Activated CD4-positive, alpha-beta T cell treated with anti-CD3 and anti-CD28 coated beads for 36 hours (primary cell): ENCODE measurements at places on chromosomes 7 and 10. TPM values are rescaled to one million over a fixed set of nuclear protein-coding genes. Genes with fewer than 3 reads are reported as not detected.

DNA sequence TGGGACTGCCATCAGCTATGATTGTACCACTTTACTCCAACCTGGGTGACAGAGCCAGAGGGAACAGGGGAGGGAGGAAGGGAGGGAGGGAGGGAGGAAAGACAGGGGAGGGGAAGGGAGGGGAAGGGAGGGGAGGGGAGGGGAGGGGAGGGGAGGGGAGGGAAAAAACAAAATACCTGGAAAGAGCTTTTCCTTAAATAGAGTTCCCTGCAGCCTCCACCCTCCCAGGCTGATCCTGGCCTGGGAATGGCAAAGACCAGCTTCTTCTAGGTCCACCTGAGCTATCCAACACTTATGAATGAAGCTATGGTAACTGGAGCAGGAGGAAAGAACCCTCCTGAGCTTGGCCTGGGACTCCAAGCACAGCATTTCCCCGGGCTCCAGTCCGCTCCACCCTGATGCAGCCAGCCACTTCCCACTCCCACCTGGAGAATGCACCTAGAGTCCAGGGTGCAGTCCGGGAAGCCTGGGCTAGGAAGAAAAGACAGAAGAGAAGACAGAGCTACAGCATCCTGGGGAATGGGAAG, 66.1 kb downstream of the GRID1 start:
- no peak for DNase-seq

DNA sequence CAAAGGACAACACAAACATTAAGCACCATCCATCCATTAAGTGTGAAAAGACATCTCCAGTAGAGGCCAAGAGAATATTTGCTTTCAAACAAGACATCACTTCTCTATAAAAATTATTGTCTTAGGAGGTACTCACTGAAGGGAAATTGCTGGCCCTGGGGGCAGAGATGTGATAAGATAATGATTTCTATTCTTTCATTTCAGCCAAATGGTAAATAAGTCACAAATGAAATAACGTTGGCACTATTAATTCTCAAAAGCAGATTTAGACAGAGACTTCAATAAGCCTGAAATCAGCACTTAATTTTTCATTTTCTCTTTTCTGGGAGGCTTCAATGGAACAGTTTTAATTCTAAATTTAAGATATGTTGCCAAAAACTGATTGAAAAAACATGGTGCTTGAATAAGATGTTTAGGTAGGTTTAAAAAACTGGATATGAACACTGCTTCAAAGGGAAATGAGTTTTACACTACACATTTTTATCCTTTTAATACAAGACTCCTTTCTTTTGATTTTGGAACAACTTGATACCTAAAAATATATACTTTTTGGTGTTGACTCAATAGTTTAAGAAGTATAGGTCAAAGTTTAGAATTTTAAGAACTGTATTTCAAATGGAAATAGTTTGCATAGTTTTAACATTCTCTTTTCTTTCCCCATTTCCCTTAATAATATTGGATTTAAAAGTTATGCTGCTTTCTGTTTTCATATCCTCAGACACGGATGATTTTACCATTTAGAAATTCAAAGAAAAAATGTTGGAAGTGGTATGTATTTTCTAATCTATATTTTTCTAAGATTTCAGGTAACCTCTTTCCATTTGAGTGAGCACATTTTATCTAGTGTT, 204.0 kb downstream of the AHR start:
- no peak for DNase-seq

DNA sequence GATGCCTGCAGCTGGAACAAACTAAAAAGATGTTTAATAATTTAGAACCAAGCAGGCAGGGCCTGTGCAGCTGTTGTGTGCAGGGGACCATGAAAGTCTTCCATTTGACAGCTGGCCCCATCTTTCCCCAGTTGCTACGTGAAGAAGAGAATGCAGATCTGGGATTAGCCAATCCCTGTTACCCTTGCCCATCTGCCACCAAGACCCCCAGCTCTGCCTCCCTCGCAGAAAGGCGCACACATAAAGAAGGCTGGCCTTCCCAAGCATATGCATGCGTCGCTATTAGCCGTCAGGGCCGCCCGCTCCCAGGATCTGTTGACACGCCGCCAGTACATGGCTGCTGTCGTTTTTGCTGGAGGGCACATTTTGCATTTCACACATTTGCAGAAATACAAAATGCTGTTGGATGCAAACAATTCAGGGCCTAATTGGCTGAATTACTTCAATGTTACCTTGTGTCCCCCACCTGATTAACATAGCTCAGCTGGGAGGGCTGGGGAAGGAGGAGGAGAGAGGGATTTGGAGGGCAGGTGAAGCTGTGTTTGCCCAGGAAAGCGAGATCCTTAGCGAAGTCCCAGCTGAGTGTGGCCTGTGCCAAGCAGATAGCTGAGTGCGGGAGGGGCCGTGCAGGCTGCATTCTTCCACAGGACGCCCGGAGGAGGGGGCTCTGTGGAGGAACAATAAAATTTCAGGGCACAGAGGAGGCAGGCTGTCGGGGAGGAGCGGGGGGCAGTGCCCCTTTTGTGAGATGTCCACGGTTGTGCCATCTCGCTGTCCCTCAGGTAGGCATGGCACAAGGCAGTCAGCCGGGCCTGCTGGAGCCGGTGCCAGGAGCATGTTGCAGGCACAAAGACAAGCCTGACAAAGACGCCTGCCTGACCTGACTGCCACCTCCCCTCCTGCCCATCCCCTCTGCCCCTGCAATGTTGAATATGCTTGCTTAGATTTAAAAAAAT, 443.0 kb upstream of the MKI67 start:
- DNase-seq: no peak

Gene KCNH2
- total RNA-seq: 0.48 TPM

- DNase-seq: no peak
These were observed 247.7 kb downstream of the AHR start for GRCh38 chr7:17546189-17546588.

DNA sequence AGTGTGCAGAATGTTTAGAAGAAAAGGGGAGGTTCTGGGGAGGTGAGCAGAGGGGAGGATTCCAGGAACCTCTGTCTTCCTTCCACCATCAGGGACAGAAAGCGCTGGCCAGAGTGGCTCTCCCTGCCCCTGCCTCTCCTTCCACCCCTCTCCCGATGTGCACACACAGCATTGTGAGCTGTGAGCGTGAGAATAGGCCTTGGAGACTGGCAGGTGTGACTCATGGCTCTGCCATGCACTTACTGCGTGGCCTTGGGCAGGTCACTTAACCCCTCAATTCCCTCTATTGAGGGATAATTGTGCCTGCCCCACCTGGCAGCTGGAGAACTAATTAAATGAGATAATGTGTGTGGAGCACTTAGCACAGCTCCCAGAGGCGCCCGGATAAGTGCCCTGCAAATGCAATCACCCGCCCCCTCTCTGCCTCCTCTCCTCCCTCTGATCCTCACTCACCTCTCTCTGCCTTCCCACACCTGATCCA, 115.4 kb downstream of the ZMIZ1 start:
- DNase-seq: no peak
